ENCODE measurements at places on chromosomes 7 and 10.

GRCh38 chr7:12436896-12437535 is 33.4 kb upstream of the VWDE start:
- DNase-seq: no peak

DNA sequence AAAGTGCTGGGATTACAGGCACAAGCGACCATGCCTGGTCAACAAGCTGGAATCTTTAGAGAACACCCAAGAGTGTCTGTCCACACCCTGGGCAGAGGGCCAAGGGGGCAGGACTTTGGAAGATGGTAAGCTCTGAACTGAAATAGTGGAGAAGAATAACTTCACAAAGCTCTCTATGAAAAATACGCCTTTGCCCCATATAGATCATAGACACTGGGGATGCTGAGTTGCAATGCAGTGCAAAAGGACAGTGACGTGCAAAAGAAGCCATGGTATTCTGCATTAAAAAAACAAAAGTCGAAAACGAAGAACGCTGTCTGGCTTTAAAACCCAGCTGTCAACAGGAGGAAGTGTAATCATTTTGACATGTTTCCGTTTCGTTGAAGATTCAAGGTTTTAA is 353.6 kb downstream of the CALN1 start:
- no peak for DNase-seq

DNA sequence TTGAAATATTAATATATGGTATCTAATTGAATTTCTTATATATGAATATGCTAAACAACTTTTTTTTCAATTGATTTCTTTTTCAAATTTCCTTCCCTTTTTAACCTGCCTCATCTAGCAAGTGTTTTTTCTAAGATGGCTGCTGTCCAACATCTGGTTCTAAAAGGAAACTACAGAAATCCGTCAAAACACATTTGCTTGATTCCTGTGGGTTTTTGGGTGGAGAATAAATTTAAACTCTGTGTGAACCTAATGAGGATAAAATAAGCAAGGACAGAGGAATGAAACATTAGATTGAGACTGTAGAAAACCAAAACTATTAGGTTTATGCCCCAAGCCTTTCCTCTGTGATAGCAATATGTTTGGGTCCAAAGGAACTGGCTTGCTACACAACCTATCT is 75.5 kb upstream of the STARD3NL start:
- DNase-seq: no peak

GRCh38 chr10:101670635-101671034 is 24.3 kb downstream of the FBXW4 start:
- no peak for DNase-seq

- DNase-seq: no peak
Observed at GRCh38 chr10:79416578-79417255, 28.7 kb downstream of the ZCCHC24 start.

GRCh38 chr7:30168835-30169573 is 34.2 kb downstream of the MTURN start:
- no peak for DNase-seq

- DNase-seq: no peak
Observed at GRCh38 chr7:30164567-30164966, 29.8 kb downstream of the MTURN start.

GRCh38 chr7:127581716-127582115 is 3.7 kb downstream of the GCC1 start:
- DNase-seq: no peak

GRCh38 chr7:41752615-41753014 is 49.7 kb upstream of the INHBA start:
- no peak for DNase-seq
